ENCODE measurements at places on chromosomes 4 and X. TPM values are rescaled to one million over a fixed set of nuclear protein-coding genes. Genes with fewer than 3 reads are reported as not detected.

GRCh38 chrX:103782640-103783039 is 6.0 kb downstream of the PLP1 start:
- no peaks in the 10 kb centered on the region for H3K36me3 ChIP-seq
- H3K4me1 ChIP-seq = no peaks in the 10 kb centered on the region
- DNase-seq = no peak
- no peak overlapping the region for H3K4me3 ChIP-seq
- H3K27me3 ChIP-seq = no peaks in the 10 kb centered on the region
- H3K27ac ChIP-seq = no peak overlapping the region

DNA sequence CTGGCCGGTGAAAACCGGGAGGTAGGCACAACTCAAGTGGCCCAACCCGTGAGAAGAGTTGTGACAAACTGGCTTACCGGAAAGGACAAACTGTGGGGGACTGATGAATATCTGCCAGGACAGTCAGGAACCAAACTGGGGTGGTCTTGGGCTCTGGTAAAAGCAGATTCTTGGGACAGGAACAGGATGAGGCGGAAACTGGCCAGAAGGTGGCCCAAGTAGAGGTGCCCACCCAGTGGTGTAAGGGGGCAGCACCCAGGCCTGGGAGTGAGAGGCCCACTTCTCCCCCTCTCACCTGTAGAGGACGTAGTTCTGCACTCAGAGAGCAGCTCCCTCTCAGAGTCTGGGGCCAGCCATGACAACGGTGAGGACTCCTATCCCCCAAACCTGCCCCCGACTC is 5.9 kb downstream of the CCDC120 start:
- no peak overlapping the region for H3K27ac ChIP-seq
- H3K27me3 ChIP-seq = no peaks in the 10 kb centered on the region
- no peaks in the 10 kb centered on the region for H3K36me3 ChIP-seq
- H3K4me3 ChIP-seq = no peak overlapping the region

DNA sequence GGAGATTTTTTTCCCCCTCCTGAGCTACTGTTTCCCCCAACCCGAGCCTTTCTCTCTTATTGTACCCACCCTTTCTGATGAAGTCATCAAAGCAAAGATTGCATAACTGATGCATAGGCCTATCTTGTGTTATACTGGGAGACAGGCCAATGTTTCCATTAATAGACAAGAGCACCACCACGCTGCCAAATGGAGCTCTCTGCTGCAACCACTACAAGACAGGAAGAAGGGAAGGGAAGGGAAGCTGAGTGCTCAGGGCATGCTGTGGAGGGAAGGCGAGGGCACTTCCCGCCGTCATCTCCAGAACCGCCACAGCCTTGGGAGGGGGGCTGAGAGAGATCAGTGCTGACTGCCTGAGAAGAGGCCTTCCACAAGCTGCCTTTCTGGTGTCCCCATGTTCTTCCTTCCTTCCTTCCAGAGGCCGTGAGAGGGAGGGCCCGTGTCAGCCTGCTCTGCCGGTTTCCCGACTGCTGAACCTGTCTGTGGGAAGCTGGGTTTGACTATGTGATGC is 75.0 kb downstream of the MGST2 start:
- DNase-seq = no peak
- H3K27me3 ChIP-seq = no peaks in the 10 kb centered on the region
- no peak overlapping the region for H3K4me3 ChIP-seq
- H3K4me1 ChIP-seq = peaks cover 14% of the 10 kb centered on the region
- H3K27ac ChIP-seq = no peak overlapping the region

- H3K4me1 ChIP-seq = peaks cover 34% of the 10 kb centered on the region
- peak; percentile 65 for DNase-seq
- H3K27me3 ChIP-seq = no peaks in the 10 kb centered on the region
- H3K4me3 ChIP-seq = no peak overlapping the region
These were observed 44.6 kb downstream of the PALLD start for GRCh38 chr4:168541266-168541953.

GRCh38 chr4:187865914-187866313 is 129.7 kb upstream of the ZFP42 start:
- H3K27me3 ChIP-seq = no peaks in the 10 kb centered on the region
- H3K4me1 ChIP-seq = no peaks in the 10 kb centered on the region
- H3K4me3 ChIP-seq = no peak overlapping the region
- no peak overlapping the region for H3K27ac ChIP-seq
- DNase-seq = no peak

DNA sequence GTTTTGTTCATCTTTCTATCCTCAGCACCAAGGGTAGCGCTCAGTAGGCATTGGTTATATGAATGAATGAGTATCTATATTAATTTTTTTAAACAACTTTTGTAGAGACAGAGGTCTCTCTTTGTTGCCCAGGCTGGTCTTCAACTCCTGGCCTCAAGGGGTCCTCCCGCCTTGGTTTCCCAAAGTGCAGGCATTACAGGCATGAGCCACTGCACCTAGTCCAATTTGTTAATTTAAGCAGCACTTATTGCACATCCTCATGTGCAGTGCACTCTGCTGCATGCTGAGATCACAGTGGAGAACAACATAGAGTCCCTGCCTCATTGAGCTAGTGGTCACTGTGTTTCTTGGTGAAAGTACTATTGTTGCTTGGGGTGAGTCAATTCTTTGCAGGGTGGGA is 94.4 kb downstream of the NHSL2 start:
- H3K27ac ChIP-seq = no peak overlapping the region
- no peak overlapping the region for H3K4me3 ChIP-seq
- no peaks in the 10 kb centered on the region for H3K27me3 ChIP-seq
- no peak for DNase-seq
- H3K36me3 ChIP-seq = no peaks in the 10 kb centered on the region
- peaks cover 9% of the 10 kb centered on the region for H3K4me1 ChIP-seq

GRCh38 chr4:6688879-6689505 is 4.7 kb upstream of the S100P start:
- no peaks in the 10 kb centered on the region for H3K27me3 ChIP-seq
- no peak overlapping the region for H3K4me3 ChIP-seq
- peak; percentile 93 for DNase-seq
- H3K27ac ChIP-seq = peak overlapping the region; percentile 80

DNA sequence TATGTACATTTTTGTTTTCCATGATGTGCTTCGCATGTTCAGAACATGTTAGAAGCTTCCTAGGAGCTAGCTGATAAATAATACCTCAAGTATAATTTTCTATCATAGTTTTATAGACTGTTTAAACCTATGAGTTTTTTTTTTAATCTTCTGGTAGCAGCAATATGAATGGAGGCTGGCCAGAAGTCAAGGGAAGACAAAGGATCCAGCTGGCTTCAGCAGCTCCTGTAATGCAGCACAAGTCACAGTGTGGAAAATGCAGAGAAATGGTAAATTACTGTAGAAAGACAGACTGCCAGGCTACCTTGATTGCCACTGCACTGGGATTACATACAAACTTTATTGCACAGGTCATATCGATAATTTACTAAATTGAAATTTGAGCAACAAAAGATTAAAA is 537.9 kb downstream of the IQCM start:
- no peaks in the 10 kb centered on the region for H3K36me3 ChIP-seq
- no peaks in the 10 kb centered on the region for H3K4me1 ChIP-seq
- H3K27ac ChIP-seq = no peak overlapping the region

DNA sequence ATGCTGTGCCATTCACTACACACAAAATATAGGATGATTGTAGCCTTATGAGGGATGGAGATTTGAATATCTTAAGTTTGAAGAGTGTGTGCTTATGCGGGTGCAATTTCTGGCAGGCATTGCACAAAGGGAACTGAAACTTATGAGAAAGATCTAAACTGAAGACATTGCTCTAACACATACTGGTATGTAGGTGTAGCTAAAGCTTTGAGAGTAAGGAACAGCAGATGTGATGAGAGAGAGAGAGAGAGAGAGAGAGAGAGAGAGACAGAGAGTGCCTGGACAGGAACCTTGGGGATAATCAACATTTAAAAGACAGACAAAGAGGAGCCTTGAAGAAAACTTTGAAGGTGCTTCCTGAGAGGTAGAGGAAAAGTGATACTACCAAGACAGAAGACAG is 379.7 kb downstream of the SPRY1 start:
- no peak for DNase-seq
- no peaks in the 10 kb centered on the region for H3K4me1 ChIP-seq

- H3K36me3 ChIP-seq = no peaks in the 10 kb centered on the region
- no peak overlapping the region for H3K4me3 ChIP-seq
- no peak overlapping the region for H3K27ac ChIP-seq
- no peak for DNase-seq
- H3K4me1 ChIP-seq = no peaks in the 10 kb centered on the region
These were observed 967.2 kb downstream of the TRAM1L1 start for GRCh38 chr4:116118221-116118620.

DNA sequence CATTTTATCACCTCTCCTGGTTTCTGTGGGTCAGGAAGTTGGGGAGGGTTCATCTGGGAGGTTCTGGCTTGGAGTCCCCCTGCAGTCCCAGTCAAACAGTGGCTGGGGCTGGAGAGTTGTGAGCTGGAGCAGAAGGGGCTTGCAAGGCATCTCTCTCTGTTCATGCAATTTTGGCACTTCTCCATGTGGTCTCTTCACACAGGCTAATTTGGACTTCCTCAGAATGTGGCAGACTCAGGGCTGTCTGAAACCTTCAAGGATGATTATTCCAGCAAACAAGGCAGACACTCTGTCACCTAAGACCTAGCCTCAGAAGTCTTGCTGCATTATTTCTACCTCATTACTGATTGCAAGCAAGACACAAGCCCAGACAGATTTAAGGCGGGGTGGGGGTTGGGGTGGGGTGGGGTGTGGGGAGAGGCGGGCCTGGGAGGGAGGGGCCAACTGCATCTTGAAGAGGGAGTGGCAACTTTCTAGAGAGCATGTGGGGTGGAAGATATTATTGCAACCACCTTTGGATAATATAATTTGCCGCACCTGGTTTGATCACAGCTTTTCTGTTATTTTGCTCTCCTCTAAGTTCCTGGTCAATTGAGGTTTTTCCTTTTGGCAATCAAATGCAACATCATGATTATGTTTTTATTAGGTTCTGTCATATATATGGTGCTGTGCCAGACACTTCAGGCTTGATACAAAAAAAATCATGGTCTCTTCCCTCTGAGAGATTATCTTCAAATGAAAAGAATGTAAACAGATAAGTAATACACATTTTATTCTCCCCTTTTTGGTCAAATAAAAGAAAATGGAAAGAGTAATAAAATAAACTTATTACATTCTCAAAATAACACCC is 799.5 kb downstream of the RPA4 start:
- H3K36me3 ChIP-seq = no peaks in the 10 kb centered on the region
- no peak for DNase-seq
- no peak overlapping the region for H3K4me3 ChIP-seq
- no peaks in the 10 kb centered on the region for H3K4me1 ChIP-seq
- H3K27me3 ChIP-seq = no peaks in the 10 kb centered on the region
- no peak overlapping the region for H3K27ac ChIP-seq

DNA sequence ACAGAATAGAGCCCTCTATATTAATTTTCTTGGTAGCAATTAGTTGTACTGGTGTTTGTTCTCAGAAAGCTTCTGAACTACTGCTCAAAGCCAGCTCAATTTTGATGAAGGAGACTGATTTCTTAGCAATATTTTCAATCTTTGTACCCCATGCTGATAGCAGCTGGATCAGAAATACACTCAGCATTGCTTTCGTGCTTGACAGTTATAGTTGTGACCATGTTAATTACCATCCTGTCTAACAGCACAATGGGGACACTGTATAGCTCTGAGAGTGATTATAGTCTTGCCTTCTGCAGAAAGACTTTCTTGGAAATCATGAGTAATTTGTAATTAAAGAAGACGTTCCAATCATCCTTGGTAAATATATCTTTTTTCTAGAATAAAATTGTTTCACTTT is 79.7 kb upstream of the GNPDA2 start:
- no peak overlapping the region for H3K27ac ChIP-seq
- no peaks in the 10 kb centered on the region for H3K27me3 ChIP-seq
- H3K4me1 ChIP-seq = no peaks in the 10 kb centered on the region

GRCh38 chr4:2217726-2218125 is 24.2 kb downstream of the HAUS3 start:
- H3K36me3 ChIP-seq = no peaks in the 10 kb centered on the region
- H3K4me1 ChIP-seq = no peaks in the 10 kb centered on the region
- no peak overlapping the region for H3K27ac ChIP-seq
- DNase-seq = no peak

DNA sequence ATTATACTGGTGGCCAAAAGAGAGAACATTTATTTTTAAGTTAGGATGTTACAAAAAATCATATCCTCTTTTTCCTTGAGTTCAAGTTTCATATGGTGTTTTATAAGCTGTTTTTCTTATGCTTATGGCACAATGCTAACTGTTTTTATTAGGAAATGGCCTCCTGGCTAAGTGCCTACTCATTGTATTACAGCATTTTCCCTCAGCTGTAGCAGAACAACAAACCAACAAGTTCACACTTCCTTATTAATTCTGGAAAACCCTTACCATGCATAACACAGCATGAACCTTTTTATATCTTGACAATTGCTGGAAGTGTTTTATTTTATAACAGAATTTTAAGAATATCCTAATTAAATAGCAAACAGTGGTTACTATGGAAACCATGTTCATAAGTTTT is 165.8 kb downstream of the GASK1B start:
- DNase-seq = no peak
- H3K27ac ChIP-seq = no peak overlapping the region
- H3K4me1 ChIP-seq = 0 out of 2 replicates have a peak, but pooled peaks cover 3% of the 10 kb centered on the region

DNA sequence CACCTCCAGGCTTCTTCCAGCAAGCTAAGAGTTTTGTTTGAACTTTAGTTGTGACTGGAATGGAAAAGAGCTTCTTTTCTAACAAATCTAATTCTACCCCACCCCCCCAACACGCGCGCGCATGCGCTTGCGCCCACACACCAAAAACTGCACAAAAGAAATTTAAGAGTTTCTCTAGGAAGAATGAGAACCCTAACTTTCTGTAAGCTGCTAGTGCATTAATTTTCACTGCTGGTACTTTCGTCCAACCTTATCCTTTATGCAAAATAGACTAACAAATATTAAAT is 9.0 kb upstream of the INTU start:
- no peak overlapping the region for H3K27ac ChIP-seq
- H3K4me1 ChIP-seq = peaks cover 11% of the 10 kb centered on the region
- H3K4me3 ChIP-seq = peak overlapping the region; percentile 47
- no peaks in the 10 kb centered on the region for H3K27me3 ChIP-seq

- no peaks in the 10 kb centered on the region for H3K36me3 ChIP-seq
- H3K27ac ChIP-seq = no peak overlapping the region
- H3K4me1 ChIP-seq = no peaks in the 10 kb centered on the region
- peaks cover 5% of the 10 kb centered on the region for H3K27me3 ChIP-seq
These were observed 2.5 kb upstream of the HTRA3 start for GRCh38 chr4:8267077-8267476.

Gene BEND2
- total RNA-seq = not detected

Gene TAF1
- 14.0 TPM for total RNA-seq

Gene GPR143
- not detected for total RNA-seq

Gene PABPC4L
- not detected for total RNA-seq
